ENCODE measurements at places on chromosomes 13 and 19.
A peak's percentile ranks its signal among the peaks of the same experiment; 100 is the strongest.

GRCh38 chr19:28726533-28727479, 486.1 kb downstream of the UQCRFS1 start:
- no peak for DNase-seq

DNA sequence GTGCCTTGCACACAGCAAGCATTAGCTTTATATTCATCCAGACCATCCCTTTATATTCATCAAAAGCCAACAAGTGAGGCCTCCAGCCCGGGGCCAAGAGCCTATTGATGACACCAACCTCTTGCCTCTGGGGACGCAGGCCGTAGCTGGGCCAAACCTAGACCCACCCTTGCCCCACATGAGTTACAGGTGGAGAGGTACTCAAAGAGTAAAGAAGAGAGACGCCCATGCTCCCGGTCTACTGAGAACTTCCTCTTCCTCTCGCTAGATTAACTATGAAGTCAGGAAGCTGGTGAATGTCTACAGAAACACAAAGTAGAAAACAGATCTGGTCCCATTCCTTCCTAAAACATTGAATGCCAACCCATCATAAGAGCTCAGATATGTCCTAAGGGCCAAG, 3.8 kb upstream of the MLNR start:
- no peak for DNase-seq

GRCh38 chr19:29467824-29468401, 57.9 kb upstream of the VSTM2B start:
- peak; percentile 26 for DNase-seq

GRCh38 chr19:18259893-18260292, 14.4 kb downstream of the IQCN start:
- DNase-seq = no peak

DNA sequence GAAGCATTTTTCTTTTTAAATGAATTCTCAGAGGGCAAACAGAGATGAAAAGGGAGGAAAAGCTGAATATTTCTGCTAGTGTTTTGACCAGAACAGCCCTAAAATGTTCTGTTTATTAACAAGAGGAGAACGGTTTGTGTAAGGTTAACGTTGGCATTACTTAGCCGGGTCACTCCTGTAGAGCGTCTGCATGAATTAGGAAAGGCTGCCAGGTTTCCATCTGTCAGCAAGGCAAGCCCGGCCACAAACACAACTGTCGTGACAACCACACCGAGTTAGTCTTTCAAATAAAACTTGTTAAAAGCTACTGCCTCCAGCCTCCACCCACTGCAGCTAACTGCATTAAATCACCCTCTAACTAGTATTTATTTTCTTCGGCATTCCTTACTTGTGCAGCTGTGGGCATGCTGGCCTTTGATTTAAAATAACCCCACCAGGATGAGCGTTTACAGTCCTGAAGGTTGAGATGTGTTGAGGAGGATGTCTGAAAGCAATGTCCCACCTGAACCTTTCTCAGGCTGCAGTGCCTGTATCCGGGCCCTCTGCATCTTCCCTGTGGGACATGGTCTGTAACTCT, 527.9 kb downstream of the FGF9 start:
- DNase-seq = no peak

DNA sequence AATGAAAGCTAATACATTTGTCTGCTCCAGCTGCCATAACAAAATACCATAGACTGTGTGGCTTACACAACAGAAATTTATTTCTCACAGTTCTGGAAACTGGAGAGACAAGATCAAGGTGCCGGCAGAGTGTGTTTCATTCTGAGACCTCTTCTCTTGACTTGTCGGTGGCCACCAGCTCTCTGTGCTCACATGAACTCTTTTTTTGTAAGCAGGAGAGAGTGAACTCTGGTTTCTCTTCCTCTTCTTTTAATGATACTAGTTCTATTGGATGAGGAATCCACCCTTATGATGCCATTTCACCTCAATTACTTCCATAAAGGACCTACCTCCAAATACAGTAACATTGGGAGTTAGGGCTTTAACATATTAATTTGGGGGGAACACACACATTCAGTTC, 11.7 kb downstream of the KCTD12 start:
- DNase-seq = no peak

- no peak for DNase-seq
Measured at GRCh38 chr13:73879346-73880015, 254.7 kb downstream of the KLF12 start.

DNA sequence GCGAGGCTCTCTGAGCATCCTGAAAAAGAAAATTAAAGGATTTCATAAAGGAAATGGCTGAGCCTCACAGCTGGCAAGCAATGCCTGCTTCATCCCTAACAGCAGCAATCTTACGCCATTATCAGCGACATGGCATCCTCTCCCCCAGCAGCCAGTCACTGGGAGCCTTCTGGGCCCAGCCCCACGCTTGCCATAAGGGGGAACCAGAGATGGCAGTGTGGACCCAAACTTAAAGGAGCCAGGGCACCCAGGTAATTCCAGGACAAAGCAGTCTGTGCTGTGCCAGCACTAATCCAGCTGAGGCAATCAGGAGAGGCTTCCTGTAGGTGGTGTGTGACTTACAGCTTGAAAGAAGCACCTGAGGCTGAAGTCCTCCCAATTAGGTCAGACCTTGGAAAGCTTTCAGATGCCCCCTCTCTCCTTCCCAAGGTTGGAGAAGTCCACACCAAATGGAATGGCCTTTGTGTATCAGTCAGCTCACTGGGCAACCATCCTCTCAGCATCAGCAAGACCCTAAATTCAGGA, 10.3 kb downstream of the VSTM2B start:
- no peak for DNase-seq

DNA sequence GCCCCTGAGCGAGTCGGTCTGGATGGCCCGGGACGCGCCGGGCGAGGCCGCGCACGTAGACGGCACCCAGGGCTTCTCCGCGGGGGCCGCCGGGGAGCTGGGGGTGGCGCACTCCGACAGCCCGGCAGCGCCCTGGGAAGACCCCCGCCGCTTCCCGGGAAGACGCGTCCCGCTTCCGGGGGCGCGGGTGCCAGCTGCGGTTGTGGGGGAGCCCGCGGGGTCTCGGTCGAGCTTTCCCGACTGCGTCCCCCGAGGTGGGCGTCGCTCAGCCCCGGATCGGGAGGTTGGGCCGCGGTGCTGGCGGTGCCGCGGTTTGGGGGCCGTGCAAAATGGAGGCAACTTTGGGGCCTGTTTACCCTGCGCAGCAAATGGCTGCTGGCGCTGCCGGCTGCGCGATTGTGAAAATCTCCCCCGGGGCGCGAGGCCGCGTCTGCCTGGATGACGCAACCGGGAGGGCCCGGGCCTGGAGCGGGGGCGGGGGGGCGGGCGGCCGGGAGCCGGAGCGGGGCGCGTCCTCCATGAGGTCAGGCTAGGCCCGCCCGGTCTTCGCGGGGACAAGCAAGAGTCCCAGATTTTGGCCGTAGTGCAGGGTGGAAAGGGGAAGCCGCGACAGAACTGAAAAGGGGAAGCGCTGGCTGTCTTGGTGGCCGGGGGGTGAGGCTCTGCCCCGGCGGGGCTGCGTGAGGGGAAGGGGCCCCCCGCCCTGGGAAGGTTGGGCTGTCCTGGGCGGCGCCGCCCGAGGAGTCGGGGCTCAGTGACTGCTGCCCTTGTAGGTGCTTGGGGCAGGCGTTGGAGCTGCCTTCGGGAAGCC, 11.3 kb downstream of the PEAK3 start:
- no peak for DNase-seq

- no peak for DNase-seq
Measured at GRCh38 chr13:26062853-26063444, 11.1 kb upstream of the SHISA2 start.

DNA sequence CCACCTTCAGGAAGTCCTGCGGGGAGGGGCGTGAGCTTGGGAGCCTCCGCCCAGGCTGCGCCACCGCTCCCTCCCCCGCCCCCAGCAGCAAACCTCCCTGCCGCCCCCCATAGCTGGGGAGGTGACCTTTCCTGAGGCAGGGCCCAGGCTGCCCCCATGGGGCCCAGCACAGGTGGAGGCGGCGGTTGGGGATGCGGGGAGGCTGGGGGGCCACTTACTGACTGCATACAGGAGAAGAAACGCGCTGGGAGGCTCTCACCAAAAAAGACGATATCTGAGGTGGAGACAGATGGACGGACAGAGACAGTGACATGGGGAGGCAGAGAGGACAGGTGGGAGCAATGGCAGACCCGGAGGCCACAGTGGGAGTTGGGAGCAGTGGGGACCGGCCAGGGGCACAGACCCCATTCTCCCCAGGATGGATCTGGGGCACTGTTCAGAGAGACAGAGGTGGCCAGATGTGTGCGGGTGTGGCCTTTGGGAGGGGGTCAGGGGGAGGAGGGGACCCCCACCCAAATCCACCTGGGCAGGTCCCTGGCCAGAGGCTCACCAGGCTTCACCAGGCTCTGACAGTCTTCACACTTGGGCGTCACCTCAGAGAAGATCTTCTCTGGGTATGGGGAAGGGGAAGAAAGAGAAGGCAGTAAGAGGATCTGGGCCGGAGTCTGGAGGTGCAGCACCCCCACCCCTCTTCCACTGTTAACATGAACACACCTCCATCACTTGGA, 3.0 kb upstream of the RINL start:
- DNase-seq = no peak

DNA sequence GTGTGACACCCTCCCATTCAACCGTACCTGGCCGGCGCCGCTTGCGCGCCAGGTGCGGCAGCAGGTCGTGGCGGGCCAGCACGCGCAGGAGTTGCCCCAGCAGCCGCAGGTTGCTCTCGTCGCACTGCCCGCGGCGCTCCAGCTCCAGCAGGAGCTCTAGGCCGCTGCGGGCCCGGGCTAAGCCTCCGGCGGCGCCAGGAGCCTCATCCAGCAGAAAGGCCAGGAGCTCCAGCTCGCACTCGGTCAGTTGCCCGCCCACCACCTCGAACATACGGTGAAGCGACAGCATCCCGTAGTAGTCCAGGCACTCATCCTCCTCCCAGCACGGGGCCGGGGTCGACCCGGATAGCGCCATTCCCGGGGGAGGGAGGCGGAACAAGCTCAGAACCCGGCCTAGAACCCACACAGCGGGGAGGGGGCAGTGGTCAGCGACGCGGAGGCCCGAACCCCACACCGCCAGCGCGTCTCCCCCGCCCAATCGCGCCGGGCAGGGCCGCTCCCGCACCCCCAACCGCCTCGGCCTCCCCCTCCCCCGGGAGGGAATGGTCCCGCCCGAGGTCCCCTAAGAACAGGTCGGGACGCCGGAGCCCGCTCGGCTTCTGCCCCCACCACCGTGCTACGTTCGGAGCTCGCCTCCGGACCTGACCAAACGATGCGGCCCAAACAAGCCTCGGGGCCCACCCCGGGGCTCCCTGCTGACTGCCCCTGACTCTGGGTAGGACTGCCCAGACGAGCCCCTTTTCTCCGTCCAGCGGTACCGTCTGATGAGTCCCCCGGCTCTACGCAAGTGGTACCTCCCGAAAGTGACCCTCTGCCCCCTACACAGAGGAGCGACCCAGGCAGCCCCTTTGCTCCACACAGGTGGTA, 591 bp downstream of the DEDD2 start:
- no peak for DNase-seq

- no peak for DNase-seq
Measured at GRCh38 chr13:52399046-52399445, 6.9 kb downstream of the THSD1 start.

DNA sequence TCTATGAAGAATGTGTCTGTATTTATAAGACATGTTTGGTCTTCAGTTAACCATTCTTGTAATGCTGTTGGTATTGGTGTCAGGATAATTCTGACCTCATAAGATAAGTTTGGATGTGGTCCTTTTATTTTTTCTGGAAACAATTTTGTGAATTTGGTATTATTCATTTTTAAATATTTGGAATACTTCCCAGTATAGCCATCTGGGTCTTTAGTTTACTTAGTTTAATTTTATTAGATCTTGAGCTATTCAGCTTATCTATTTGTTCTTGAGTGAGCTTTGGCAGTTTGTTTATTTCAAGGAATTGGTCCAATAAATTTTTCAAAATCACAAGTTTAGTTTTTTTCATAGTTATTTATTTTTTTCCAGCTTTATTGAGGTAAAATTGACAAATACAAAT, 335.4 kb upstream of the PCDH20 start:
- DNase-seq = no peak

GRCh38 chr19:3115916-3116602, 19.8 kb upstream of the GNA15 start:
- no peak for DNase-seq
